AG04449 (cell line): ENCODE measurements at places on chromosomes 7 and 10.
A peak's percentile ranks its signal among the peaks of the same experiment; 100 is the strongest.

DNA sequence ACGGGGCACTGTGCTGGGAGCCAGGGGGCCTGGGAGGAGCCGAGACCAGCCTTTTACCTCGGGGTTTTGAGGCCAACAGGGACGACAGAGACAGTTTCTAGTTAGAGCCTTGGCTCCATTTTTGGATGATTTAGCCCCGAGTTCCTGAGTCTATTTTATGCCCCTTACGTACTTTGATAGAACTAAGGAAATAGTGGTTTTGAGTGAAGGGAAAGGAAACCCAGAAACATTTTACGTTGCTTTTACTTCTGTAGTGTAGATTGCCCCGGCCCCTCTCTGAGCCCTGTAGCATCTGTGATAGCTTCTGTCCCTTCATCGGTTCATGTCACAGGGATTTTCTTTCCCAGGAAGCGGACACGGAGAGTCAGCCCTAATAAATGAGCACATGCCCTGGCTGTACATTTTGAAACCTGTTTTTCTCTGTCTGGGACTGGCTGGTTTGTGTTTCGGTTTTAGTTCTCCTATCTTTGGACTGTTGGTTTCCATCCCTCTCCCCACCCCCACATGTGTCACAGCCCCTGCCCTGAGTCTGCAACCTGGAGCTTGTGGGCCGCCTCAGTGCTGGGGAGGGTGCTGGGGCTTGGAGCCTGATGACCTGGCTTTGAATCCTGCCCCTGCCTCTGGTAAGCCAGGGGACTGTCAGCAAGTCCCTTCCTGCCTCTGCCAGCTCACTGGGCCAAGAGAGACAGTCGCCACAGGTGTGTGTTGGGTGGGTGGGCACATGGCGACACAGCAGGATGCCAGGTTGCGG lies 6.9 kb upstream of the ORAI2 start:
- no peak for DNase-seq

DNA sequence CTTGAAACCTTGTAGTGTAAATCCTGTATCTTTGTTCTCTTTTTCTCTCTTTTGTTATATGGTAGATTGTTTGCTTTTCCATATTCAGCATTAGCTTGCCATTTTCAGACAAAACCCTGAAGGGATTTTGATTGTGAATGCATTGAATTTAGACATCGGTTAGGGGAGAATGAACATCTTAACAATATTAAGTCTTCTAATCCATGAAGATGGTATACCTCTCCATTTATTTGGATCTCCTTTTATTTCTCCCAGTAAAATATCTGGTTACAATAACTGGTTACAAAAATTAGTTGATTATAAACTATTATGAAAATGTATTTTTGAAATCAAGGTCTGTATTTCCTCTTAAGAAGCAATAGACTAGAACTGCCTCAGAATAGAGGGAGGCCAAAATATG lies 12.4 kb upstream of the SLK start:
- DNase-seq, result no peak

DNA sequence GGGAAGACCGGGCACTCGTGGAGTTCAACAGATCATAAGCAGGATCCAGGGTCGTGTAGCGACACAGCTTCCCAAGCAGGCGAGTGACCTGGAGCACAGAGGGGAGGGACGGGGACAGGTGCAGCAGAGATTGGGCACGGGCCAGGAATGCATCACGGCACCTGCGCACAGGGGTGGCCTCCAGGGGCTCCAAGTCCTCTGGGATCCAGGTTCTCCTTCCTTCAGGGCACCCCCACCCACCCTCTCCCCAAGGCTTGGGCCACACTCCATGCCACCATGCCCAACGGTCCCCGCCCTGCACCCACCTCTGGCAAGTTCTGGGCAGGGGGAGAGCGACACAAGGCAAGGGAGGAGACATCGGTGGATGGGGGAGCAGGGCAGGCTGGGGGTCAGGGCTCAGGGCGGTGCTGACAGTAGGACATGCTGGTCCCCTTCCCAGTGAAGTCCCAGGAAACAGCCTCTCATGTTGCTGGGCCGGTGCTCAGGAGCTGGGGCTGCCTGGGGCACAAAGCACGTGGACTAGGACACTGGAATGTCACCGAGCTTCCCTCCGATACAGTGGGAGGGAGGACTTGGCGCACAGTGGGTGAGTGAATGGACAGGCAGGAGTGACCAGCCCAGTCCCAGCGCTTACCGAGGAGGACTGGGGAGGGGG lies 597.3 kb downstream of the PTPRN2 start:
- no peak for DNase-seq

DNA sequence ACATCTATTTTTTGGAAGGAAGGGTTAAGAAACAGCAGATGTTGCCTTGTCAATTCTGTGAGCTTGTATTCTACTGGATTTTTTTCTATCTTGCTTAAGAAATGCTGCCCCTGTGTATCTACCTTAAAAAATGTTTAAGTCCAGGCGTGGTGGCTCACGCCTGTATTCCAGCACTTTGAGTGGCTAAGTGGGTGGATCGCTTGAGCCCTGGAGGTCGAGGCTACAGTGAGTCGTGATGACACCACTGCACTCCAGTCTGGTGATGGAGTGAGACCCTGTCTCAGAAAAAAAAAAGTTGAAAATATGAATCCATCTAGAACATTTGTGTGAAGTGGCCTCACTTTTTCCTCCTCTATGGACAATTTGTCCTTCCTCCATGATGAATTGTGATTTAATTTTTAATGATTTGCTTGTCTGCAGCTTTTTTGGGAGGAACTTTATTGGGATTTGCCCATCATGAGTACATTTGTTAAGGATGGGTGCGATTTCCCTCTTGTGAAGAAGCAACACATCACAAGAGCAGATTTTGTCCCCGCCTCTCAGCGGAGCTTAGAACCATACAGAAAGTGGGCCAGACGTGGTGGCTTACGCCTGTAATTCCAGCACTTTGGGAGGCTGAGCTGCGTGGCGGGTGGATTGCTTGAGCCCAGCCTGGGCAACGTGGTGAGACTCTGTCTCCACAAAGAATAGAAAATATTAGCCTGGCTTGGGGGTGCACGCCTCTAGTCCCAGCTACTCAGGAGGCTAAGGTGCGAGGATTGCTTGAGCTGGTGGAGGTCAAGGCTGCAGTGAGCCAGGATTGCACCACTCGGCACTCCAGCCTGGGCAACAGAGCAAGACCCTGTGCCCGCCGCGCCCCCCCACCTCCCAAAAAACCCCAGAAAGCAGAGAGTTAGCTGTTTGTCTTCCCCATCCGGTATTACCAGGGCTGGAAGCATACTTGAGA lies 57.7 kb downstream of the DNAJB6 start:
- no peak for DNase-seq

GRCh38 chr10:84424731-84425167 lies 96.4 kb downstream of the CCSER2 start:
- peak; percentile 95 for DNase-seq

GRCh38 chr10:122549636-122550035 lies 10.9 kb upstream of the DMBT1 start:
- DNase-seq, result no peak

- no peak for DNase-seq
Observed at GRCh38 chr7:23268746-23269145, 22.2 kb downstream of the GPNMB start.

GRCh38 chr7:39365751-39366295 lies 200.4 kb upstream of the YAE1 start:
- no peak for DNase-seq

DNA sequence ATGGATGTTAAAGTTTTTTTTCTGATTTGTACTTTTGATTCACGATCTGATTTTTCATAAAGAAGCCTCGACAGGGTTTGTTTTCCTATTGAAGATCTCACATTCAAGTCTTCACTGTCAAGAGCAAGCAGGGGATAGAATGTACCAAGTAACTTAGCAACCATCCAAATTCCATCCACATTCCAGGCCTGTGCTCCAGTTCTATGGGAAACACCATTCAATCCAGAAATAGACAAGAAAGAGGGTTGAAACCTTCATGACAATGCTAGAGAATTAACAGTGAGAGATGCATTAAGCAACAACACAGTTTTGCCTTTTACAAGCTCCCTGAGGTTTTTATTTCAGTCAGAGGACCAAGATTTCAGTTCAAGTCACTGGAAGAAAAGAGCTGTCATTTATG lies 300.2 kb downstream of the NEBL start:
- no peak for DNase-seq

- no peak for DNase-seq
Observed at GRCh38 chr7:98352621-98353020, 48.3 kb downstream of the BAIAP2L1 start.

GRCh38 chr7:89023206-89023605 lies 227.7 kb upstream of the TEX47 start:
- no peak for DNase-seq

DNA sequence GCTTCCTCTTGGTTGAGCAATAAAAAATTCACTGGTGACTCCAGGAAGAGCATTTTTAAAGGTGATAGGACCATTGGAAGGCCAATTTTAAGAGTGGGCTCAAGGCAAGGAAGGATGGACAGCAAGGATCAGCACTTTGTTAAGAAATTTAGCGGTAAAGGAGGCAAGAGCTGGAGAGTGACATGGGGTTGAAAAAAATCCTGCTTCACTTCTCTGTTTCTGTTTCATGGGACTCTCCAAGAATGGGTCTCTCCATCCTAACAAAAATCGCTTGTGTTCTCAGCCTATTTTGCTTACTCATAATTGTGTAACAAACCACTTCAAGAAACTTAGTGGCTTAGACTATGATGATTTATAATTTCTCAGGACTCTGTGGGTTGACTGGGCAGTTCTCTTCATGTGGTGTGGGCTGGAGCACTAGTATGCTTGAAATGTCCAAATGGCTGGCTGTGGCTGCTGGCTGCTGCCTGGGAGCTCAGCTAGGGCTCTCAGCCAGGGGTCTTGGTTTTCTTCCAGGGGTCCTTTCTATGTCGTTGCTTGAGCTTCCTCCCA lies 59.8 kb upstream of the ZNRF2 start:
- DNase-seq, result peak; percentile 26

DNA sequence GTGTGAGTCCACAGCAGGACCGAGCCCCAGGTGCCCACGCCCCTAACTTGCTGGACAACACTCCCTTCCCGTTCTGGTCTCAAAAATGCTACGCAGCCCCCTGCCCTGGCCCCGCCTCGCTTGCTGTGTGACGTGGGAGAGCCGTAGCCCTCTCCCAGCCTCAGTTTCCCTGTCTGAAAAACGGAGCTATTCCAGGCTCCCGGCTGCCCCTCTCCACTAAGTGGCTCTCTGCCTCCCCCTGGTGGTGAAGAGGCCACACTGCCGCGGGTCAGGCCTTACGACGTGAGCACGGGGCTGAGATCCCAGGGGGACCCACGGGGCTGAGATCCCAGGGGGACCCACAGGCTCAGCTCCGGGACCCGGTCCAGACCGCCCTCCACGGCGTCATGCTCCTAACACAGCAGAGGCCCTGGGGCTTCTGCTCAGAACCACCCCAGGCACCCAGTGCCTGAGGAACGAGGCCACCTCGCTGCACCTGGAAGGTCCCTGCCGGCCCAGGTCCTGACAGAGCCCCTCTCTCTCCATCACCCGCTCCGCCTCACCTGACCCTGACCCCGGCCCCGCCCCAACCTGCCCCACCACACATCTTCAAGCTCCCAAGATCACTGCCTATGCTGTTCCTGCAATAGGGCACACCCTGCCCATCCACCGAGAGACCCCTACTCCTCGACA lies 26.7 kb downstream of the MICALL2 start:
- DNase-seq, result no peak

- no peak for DNase-seq
Observed at GRCh38 chr10:27276581-27276980, 36.0 kb upstream of the ACBD5 start.

- DNase-seq, result no peak
Observed at GRCh38 chr7:129053938-129054437, 923 bp downstream of the TNPO3 start.

GRCh38 chr10:13939391-13939790 lies 352.6 kb downstream of the PRPF18 start:
- peak; percentile 68 for DNase-seq

- DNase-seq, result no peak
Observed at GRCh38 chr10:37703114-37703513, 154.3 kb downstream of the ZNF248 start.

- DNase-seq, result no peak
Observed at GRCh38 chr7:90540406-90540805, 55.7 kb upstream of the CDK14 start.

GRCh38 chr7:38846280-38846679 lies 62.7 kb downstream of the VPS41 start:
- no peak for DNase-seq

DNA sequence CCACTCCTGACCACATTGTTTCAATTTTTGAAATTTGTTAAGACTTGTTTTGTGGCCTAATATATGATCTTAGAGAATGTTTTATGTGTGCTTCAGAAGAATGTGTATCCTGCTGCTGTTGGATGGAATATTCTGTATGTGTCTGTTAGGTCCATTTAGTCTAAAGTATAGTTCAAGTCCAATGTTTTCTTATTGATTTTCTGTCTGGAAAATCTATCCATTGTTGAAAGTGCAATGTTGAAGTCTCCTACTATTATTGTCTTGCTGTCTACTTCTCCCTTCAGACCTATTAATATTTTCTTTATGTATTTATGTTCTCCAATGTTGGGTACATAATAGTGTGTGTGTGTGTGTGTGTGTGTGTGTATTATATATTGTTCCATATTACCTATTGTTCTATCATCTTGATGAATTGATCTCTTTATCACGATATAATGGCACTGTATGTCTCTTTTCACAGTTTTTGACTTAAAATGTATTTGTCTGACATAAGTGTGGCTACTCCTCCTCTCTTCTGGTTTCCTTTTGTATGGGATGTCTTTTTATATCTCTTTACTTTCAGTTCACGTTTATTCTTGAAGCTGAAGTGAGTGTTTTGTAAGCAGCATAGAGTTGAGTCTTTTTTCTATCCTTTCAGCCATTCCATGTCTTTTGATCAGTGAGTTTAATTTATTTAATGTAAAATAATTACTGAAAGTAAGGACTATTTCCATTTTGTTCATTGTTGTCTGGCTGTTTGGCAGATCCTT lies 61.3 kb downstream of the AKR1D1 start:
- no peak for DNase-seq

GRCh38 chr10:127932521-127933270 lies 25.8 kb downstream of the PTPRE start:
- no peak for DNase-seq

GRCh38 chr7:87287738-87288341 lies 57.6 kb upstream of the CROT start:
- DNase-seq, result no peak

DNA sequence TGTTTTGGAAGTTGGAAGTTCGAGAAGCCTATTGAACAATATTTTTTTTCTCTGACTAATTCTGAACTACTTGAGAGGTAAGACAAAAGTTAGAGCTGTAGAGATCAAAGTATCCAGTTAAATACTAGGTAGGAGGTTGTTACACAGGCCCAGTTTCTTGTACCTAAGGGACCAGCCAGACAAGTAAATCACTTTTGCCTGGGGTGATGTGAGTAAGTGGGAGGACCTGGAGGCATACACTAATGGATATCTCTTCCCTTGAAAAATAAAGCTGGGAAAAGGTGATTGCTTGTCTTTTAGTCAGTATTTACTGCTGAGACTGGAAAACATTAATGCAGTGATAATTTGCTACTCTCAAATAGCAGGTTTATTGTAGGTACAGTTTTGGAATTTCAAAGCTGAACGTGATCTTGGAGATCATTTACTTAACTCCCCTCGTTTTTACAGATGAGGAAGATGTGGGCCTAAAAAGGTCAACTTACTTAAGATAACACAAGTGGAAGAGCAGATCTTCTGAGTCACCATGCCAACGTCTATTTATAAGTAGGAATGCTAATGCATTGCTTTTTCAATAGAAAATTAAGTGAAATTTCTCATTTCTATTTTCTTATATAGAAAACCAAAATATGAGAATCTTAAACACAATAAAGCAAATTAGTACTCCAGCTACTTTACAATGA lies 181.3 kb downstream of the PPP1R9A start:
- DNase-seq, result no peak
